ENCODE measurements at places on chromosomes 1 and 21. TPM values are rescaled to one million over a fixed set of nuclear protein-coding genes. Genes with fewer than 3 reads are reported as not detected.

- peaks cover 3% of the 10 kb centered on the region for H3K27me3 ChIP-seq
- no peak for DNase-seq
- H3K36me3 ChIP-seq: no peaks in the 10 kb centered on the region
- no peak overlapping the region for H3K4me3 ChIP-seq
- no peak overlapping the region for H3K27ac ChIP-seq
- peaks cover 4% of the 10 kb centered on the region for H3K4me1 ChIP-seq
Observed at GRCh38 chr1:205916541-205916940, 26.7 kb downstream of the SLC26A9 start.

The CA14 gene
- 0.81 TPM for polyA plus RNA-seq

The TDRD10 gene
- 1.8 TPM for polyA plus RNA-seq

The CR1L gene
- polyA plus RNA-seq: 0.45 TPM

GRCh38 chr21:28410256-28410655, 582.4 kb downstream of the LTN1 start:
- H3K27me3 ChIP-seq: no peaks in the 10 kb centered on the region
- H3K36me3 ChIP-seq: no peaks in the 10 kb centered on the region
